ENCODE measurements at places on chromosomes 1 and 21.

- no peak for DNase-seq
These were observed 323.7 kb downstream of the PLPP3 start for GRCh38 chr1:56255516-56256152.

- DNase-seq: peak; percentile 3
These were observed at the start of gene AVPR1B for GRCh38 chr1:206117151-206117948. AVPR1B (minus strand) TSS chr1:206117388; CDS start chr1:206116890, 498 bp downstream.

GRCh38 chr1:50346621-50347020, 76.6 kb downstream of the DMRTA2 start:
- DNase-seq: no peak

- no peak for DNase-seq
These were observed 455.1 kb downstream of the SMYD3 start for GRCh38 chr1:246051909-246052518.

GRCh38 chr1:2630498-2631135, 2.2 kb downstream of the MMEL1 start:
- no peak for DNase-seq

DNA sequence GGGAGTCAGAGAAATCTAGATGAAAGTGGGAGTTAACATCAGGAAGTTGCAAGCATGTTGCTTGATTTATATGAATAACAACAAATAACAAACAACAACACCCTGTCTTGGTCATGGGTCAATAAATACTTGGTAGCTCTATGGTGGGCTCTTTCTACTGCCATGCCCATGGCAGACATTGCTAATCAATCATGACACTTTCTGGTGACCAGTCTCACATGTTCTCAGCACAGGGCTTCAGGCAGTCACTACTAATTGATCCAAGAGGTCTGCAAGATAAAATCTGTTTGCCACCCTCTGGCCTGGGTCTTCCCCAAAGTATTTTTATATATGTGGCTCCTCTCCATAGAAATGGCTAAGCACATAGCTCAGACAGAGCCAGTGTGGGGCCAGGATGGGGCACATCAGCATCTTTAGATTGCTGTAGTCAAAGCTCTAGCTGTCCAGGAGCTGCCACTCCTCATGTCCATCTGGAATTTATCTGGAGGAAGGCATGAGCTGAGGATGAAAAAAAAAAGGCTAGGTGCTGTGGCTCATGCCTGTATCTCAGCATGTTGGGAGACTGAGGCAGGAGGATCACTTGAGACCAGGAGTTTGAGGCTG, 51.2 kb downstream of the STUM start:
- no peak for DNase-seq

- no peak for DNase-seq
These were observed 56.8 kb downstream of the GLIS1 start for GRCh38 chr1:53681977-53682685.

DNA sequence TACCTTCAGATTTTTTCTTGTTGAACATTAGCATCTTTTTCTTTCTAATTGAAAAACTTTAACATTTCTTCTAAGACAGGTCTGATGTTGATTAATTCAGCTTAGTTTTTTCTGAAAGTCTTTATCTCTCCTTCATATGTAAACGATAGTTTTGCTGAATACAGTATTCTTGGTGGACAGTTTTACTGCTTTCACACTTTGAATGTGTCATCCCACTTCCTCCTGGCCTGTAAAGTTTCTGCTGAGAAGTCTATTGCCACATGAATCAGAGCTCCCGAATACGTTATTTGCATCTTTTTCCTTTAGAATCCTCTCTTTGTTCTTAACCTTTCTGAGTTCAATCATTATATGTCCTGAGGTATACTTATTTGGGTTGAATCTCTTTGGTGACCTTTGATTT, 344.2 kb downstream of the OLFM3 start:
- DNase-seq: no peak

DNA sequence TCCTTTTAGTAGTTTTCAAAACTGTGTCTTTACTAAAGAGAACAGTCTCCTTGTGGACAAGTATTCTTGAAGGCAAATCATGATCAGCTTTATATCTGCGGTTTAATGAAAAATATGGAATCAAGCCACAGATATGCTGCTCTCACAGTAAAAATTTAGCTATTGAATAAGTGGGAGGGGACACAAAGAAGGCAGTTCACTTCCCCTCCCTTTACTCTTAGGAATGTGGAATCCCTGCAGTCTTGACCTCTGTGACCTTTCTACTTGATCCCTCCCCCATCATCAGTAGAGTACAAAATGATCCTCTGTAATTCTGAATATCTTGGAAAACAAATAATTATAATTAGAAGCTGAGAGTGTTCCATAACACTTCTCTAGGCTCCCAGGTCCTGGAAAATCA, 136.7 kb upstream of the HOOK1 start:
- DNase-seq: no peak

DNA sequence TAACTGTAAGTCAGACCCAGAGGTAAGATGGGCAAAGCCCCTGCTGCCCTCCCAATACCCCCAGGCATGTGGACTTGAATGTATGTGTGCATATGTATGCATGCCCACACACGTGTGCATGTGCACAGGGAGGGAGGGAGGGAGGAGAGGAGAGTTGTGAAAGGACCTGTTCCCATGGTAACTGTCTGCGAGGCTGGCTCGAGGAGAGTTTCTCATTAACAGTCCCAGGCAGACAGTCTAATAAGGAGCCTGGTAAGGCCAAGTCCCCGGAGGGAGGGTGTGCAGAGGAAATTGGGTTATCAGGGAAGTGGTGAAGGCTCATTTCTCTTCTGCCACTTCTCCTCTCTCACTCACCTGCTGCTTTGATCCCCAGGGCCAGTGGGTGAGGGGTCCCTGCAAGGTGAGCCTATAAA, 74.9 kb downstream of the NFASC start:
- DNase-seq: no peak

GRCh38 chr1:213728593-213729536, 258.9 kb upstream of the PROX1 start:
- no peak for DNase-seq

DNA sequence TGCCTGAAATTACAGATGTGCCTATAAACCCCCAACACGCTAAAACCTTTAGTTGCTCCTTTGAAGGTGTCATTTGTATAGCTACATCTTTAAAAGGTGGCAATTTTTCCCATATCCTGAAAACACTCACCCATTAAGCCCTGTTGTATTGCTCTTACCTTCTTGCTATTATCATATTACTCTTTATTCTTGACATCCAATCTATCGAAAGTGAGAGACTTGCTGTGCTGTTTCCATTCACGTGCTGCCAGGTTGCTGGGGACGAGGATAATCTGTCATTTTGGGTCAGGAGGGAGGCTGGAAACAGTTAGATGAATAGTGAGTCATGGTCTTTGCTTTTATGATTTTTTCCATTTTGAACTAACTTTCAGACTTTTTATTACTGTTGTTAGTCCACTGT, 213.0 kb upstream of the PRMT6 start:
- DNase-seq: no peak

DNA sequence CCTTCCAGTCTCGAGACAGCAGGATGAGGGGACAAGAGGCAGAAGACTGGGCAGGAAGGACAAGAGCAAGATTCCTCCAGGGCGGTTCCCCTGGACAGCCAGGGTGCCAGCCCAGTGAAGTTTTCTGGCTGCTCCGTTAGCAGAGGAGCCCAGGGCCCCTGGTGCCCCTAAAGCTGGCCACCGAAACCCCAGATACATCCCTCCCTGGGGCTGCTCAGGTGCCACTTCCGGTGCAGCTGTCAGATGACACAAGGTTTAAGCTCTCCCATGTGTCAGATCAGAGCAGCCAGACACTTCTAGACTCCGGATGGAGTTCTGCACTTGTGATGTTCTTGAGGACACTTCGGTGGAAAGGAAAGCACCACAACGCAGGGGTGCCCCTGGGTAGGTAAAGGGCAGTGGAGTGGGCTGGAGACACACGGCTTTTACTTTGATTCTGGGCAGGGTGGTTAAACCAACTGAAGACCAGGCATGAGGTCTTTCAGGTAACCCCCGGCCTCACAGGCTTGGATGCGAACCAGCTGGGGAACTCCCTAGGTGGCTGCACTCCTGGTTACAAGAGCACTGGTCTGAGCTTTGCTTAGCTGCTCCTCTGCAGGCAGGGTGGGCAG, 85.7 kb downstream of the ITPKB start:
- no peak for DNase-seq

- DNase-seq: no peak
These were observed 22.4 kb upstream of the CHRM3 start for GRCh38 chr1:239363930-239364329.

GRCh38 chr1:91735266-91735845, 150.6 kb downstream of the TGFBR3 start:
- DNase-seq: no peak

- DNase-seq: no peak
These were observed 1.9 kb upstream of the AK5 start for GRCh38 chr1:77279929-77280328.

DNA sequence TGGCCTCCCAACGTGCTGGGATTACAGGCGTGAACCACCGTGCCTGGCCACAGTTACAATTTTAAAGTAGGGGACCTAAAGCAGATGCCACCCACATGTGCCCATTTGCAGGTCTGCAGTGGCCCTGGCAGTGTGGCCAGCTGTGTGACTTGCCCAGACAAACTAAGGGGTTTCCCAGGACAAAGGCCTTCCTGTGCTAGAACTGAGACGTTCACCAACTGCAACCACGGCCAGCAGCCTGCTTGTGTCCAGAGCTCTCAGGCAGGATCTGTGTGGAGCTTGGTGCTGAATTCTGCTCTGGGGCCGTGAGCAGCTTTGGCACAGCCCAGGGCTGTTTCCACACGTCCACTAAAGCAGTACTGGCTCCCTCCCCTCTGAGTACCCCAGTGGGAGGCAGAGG, 10.6 kb upstream of the PTTG1IP start:
- DNase-seq: no peak

DNA sequence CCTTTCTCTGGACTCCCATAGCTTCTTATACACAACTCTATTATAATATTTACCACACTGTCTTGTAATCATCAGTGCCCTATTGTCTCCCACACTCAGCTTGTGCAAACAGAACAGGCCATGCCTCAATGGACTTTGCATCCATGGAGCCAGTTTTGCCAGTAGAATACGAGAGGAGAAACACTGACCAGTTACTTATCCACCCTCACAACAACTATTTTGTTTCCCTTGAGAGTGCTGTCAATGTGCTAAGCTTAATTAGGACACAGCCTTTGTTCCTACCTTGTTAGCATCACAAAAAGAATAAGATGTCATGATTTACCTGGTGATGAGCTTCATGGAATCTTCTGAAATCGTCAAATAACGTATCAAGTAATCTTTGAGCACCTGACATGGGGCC, 18.1 kb upstream of the LRRC52 start:
- no peak for DNase-seq

- no peak for DNase-seq
These were observed 378.5 kb downstream of the SMYD3 start for GRCh38 chr1:246128494-246129069.

DNA sequence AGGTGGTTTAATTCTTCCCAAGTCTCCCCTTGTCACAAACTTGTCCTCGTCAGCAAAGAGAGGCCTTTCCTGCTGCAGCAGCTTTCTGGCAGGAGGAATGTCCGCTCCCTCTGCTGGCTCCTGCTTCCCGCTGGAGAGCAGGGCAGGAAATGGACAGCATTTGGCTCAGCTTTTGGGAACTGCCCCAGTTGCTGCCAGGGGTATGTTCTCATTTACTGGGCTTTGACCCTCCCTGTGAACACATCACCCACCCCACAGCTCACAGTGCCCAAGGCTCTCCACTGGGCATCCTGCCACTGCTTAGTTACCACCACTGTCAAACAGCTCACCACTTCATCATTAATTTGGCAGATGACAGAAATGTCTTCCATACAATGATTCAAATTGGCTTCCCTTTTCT, 75.4 kb downstream of the MRPL37 start:
- DNase-seq: no peak

- DNase-seq: no peak
These were observed 57.7 kb upstream of the COA6 start for GRCh38 chr1:234315588-234315987.

DNA sequence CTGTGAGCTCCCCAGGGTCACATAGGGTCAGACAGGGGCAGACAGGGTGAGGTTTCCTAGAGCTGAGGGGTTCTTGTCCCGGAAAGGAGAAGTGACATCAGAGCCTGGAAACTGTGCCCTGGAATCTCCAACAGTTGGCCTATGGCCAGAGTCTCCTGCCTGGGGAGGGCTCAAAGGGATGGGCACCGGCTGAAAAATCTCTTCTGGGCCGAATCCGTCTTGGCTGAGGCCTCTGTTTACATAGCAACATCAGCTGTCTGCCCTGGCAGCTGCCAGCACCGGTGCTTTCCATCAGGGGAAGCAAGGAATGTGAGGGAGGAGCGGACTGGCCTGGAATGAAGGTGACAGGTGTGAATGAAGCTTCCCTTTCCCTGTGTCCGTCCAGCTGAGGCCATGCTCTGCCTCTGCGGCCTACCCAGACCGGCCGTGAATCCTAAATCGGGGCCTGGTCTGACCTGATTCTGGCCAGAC, 30.7 kb downstream of the VASH2 start:
- no peak for DNase-seq

GRCh38 chr1:46718340-46718726, 581 bp downstream of the EFCAB14 start:
- no peak for DNase-seq

- DNase-seq: no peak
These were observed 60.4 kb downstream of the ITPKB start for GRCh38 chr1:226678701-226679100.

GRCh38 chr1:181057079-181057478, 23.3 kb downstream of the MR1 start:
- no peak for DNase-seq

GRCh38 chr1:220448217-220448616, 79.7 kb upstream of the MARK1 start:
- no peak for DNase-seq

GRCh38 chr1:4652631-4653327, 1.6 kb upstream of the AJAP1 start:
- peak; percentile 27 for DNase-seq

DNA sequence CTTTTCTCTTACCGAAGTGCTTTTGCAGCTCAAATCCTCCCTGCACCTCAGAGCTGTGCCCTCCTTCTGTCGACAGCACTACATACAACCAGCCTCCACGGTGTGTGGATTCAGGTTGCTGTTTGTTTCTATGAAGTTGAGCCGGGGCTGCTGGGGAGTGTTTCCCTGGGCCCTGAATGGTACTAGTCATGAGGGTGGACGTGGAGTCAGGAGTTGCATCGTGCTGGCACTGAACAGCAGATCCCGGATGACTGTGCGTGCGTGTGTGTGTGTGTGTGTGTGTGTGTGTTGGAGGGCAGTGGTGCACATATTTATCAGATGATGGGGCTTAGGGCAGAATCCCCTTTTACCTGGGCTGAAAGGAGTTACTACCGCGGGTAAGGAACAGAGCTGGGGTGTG, 47.0 kb downstream of the ACTL8 start:
- no peak for DNase-seq

GRCh38 chr1:51217101-51217500, 19.0 kb upstream of the RNF11 start:
- DNase-seq: no peak

DNA sequence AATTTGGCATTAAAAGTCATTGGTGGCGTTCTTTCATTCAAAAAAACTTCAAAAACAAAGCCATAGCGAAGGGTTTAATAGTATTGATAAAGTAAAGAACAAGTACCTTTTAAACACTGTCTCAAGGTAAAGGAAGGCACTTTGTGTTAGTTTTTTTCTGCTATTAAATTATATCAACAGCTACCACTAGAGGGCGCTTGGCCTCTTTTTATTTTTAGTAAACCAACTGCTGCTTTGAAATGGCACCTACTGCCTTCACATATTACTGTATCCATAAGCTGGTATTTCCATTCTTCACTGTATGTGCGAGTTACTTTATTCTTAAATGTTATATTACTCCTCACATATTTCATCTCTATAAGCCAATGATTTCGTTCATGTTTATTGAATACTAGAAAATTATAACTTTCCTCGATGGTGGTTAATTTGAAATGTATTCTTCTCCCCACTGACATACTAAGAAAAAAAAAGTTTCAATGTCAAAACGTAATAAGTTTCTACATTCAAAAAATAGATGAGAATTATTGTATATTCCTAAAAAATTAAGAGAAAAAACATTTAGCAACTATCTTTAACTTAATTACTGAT, 125.7 kb upstream of the CXADR start:
- no peak for DNase-seq

Data from stimulated activated CD4-positive, alpha-beta T cell treated with anti-CD3 and anti-CD28 coated beads, TNF-alpha, amount 100 ng/mL, for 4 hours (primary cell).